Activated T-cell treated with anti-CD3 and anti-CD28 coated beads, Interleukin-2, amount 50 U/mL, for 72 hours (primary cell): ENCODE measurements at places on chromosomes 6 and 20.

DNA sequence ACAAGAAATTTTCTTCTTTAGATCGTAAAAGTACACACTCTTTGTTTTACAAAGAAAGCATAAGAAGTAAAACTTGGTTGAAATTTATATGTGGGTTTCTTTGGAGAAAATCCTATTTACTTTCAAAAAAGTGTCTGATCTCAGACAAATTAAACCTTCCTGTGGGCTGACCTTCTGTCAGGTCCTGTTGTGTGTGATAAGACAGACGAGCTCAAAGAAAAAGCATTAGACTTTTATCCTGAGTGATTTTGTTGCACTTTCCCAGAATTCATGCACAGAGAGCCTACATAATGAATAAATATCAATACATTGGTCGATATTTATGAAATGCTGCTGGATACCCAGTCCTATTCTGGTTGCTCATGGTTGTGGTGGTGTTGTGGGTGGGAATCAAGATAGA is 302.1 kb upstream of the SYNCRIP start:
- DNase-seq: no peak

DNA sequence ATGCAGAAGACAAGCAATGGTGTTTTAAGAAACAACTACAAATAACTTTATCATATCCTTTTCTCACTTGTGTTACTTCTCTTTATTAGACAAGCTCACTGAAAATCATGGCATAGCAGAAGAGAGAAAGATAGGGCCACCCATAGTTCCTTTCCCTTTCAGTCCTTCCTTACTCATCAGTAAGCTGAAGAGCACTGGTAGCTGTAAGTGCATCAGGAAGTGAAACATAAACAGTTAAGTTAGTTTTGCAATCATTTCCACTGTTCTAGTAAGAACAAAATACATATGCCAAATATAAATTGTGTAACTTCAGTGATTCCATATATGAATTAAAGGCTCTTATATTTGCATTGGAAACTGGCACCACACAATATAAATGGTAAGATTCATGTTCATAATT is 220.1 kb downstream of the HACE1 start:
- DNase-seq: no peak

GRCh38 chr20:2118783-2119182 is 17.2 kb downstream of the STK35 start:
- peak; percentile 22 for DNase-seq

- DNase-seq: no peak
These were observed 209.3 kb upstream of the TAB2 start for GRCh38 chr6:149108038-149108748.

DNA sequence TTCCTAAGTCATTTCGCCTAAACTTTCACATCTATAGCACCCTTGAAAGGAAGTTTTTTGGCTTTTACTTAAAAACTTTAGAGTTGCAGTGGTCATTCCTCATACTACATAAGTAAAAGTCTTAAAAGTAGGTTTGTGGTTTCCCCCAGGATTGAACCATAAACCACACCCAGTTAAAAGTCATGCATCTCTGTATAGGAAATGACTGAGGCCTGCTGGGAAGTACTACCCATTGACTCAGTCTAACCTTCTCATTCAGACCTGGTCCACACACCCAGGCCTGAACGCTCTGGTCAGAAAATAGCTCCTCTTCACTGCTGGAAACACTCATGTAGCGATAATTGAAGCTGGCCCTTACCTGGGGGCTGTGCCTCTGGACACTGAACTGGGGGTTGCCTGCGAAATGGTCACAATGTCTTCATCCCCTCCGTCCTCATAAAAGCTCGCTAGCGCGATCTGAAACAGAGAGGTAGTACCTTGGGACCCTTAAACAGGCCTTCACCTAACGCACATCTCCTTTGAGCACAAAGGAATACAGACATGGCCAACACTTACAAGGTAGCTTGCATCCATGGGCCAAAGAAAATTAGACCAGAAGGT is 2.6 kb downstream of the NSFL1C start:
- no peak for DNase-seq

- DNase-seq: no peak
These were observed 17.5 kb upstream of the MRAP2 start for GRCh38 chr6:84016029-84016428.

DNA sequence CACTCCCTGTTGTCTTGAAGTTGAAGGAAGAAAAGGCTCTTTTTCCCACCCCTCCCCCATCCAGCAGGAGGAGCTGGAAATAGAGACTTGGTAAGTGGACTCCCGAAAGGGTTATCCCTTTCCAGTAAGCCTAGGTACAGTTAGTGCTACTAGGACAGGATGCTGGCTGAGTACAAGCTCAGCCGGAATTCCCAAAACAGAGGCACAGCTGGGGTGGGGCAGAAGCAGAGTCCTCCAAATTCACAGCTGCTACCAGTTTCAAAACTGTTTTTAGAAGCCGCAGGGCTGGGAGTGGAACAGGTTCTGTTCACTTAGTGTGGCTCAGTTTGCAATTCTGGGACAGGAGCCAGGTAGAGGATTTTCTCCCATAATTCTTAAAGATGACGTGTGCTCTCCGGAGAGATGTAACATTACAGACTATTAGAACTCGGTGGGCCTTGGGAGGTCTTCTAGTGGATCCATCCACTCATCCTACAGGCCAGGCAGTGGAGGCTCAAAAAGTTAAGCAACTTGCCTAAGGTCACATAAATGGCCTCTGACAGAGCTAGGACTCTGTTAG is 19.0 kb upstream of the UTRN start:
- DNase-seq: no peak

- peak; percentile 29 for DNase-seq
These were observed 659 bp downstream of the TAF4 start for GRCh38 chr20:62064770-62065673.

- DNase-seq: no peak
These were observed 45.5 kb downstream of the UBE2V1 start for GRCh38 chr20:50067461-50067860.

- no peak for DNase-seq
These were observed 4.1 kb downstream of the LEMD2 start for GRCh38 chr6:33784787-33785186.

GRCh38 chr6:81668615-81669047 is 83.8 kb downstream of the TENT5A start:
- DNase-seq: no peak

- no peak for DNase-seq
These were observed 87.2 kb upstream of the ADTRP start for GRCh38 chr6:11865680-11866300.

DNA sequence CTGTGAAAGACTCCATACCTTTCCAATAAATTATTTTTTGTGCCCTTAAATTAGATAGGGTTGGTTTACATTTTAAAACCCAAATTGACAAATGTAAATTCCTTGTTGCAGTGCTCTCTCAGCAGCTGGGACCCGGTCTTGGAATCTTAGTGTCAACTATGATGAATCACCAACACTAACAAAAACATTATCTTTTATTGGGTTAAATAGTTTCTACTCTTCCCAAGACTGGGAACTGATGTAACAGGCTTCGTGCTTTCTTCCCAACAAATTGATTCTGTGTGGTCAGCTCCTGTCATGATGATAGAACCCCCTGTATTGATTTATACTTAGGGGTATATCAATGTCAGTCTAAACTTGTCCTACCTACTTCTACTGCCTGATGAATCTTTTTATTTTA is 23.2 kb upstream of the AHI1 start:
- no peak for DNase-seq

GRCh38 chr6:118316796-118317384 is 231.2 kb upstream of the PLN start:
- DNase-seq: no peak

DNA sequence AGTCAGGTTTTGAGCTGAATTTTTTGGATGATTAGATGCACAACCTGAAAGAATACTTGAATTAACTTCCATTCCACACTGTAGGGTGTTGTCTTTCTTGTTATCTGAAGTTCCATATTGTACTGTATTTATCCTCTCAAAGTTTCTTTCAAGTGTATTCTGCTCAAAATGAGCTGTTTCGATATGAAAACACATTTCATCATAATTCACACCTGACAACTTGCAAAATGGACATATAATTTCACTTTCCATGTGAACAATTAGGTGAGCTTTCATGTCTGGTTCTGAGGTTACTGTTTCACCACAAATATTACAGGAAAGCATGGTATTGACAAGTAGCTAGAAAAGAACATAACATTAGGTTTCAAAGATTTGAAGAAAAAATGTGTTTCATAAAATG is 1.7 kb downstream of the ZUP1 start:
- DNase-seq: no peak

GRCh38 chr6:26158076-26158580 is 70.9 kb downstream of the HFE start:
- peak; percentile 89 for DNase-seq

DNA sequence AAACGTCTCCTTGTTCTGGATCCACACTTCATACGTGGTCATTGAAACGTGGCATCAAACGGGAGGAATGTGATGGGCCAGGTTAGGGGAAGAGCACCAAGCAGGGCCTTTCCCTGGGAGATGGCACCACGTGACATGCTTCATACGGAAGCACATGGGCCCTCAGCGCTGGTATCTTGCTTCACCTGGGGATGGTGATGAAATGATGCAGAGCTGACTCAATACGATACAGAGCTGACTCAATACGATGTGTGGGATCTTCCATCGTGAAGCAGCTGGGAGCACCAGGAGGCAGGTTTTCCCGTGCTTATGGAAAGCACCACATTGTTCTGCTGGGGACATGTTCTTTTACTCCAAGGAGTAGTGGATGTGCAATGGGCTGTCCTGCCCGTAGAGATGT is 22.5 kb upstream of the TAGAP start:
- DNase-seq: peak; percentile 61

DNA sequence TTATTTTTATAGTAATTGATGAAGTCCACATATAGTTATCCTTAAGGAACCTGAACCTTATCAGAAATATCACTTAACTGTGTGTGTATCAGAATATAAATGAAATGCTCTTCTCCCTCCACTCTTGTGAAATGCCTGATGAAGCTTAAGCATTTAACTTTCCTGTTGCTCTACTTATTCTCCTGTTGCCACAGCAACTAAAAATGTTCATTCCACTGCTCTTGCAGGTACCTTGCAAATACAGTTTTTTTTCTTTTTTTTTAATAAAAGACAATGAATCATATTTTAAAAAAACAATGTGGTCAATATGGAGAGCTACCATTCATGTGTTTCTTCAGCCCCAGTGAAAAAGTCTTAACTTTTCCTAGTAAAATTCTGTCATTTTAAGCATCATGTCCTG is 210.3 kb downstream of the RFPL4B start:
- DNase-seq: no peak

DNA sequence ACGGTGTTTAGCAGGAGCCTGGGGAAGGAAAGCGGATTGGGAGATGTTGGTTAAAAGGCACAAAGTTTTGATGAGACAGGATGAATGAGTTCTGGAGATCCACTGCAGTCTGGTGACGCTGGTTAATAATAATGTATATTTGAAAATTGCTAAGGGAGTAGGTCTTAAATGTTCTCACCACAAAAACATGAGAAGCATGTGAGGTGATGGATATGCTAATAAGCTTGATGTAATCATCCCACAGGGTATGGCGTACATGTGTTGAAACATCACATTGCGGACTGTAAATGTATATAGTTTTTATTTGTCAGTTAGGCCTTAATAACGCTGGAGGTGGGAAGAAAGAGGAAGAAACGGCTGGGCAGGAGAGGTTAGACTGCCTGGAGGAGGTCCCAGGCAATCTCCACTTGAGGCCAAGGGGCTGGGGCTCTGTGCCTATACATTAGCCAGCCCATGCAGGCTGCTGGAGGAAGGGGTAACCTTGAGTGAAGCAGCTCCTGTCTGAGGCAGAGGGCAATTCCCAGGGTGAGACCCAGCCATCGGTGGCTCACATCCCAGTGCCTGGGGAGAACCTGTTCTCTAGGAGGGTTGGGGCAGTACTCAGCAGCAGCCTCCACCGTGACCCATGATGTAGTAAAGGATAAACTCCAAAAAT is 188.2 kb upstream of the QKI start:
- no peak for DNase-seq

GRCh38 chr6:32982702-32983492 is 14.5 kb downstream of the BRD2 start:
- no peak for DNase-seq

DNA sequence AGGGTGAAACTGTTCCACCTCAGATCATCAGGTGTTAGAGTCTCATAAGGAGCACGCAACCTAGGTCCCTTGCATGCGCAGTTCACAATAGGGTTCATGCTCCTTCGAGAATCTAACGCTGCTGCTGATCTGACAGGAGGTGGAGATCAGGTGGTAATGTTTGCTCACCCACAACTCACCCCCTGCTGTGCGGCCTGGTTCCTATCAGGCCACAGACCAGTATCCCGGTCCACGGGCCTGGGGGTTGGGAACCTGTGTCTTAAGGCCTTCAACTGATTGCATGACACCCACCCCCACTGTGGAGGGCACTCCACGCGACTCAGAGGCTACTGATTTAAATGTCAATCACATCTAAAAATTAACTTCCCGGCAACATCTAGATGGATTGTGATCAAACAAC is 411.2 kb upstream of the SULF2 start:
- no peak for DNase-seq

DNA sequence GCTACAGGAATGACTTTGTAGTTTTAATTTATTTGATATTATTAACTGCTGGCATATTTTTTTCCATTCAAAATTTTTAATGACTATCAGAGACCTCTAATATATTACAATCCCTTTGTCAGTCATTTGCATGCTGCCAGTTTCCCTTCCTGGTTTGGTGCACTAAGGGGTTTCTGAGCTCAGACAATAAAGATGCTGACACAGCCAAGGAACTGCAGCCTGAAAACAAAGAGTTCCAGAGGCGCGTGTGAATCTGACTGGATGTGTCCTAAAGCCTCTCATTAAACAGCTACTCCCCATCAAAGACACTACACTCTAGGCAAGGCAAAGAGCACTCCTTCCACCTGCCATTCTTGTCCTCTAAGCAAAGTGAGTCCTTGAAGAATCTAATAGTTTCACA is 116.8 kb upstream of the DST start:
- DNase-seq: no peak
